Stimulated activated CD4-positive, alpha-beta T cell treated with anti-CD3 and anti-CD28 coated beads, Interleukin-1b, Interleukin-23, amount 100 ng/mL, for 1 hour (primary cell): ENCODE measurements at places on chromosomes 2 and 18.

- no peak for DNase-seq
Measured at GRCh38 chr2:219269362-219270054, 9.7 kb upstream of the DNAJB2 start.

DNA sequence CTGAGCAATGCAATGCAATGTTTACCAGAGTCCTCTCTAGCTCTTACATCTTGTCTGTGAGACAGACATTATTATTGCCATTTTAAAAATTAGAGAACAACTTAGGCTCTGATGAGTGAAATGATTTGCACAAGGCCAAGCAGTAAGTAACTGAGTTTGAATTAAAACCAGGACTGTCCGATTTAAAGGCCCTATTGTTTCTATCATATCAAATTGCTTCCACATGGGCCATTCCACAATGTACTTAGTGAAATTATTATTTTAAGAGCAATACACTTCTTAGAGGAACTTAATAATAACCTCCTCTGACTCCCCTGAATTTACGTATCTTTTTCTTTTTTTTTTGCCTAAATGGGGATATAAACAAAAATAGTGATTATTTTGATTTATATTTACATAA is 64.6 kb downstream of the PLCL1 start:
- no peak for DNase-seq

DNA sequence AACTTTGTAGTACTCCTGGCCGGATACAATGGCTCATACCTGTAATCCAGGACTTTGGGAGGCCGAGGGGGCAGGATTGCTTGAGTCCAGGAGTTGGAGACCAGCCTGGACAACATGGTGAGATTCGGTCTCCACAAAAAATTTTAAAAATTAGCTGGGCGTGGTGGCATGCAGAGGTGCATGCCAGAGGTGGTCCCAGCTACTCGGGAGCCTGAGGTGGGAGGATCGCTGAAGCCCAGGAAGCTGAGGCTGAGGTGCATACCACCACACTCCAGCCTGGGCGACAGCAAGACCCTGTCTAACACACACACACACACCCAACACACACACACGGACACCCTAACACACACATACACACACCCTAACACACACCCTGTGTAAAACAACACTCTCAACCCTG is 55.6 kb downstream of the HDAC4 start:
- no peak for DNase-seq

- DNase-seq: no peak
Measured at GRCh38 chr2:45009928-45010701, 863 bp upstream of the SIX2 start.

GRCh38 chr2:69615969-69616368 is 27.6 kb downstream of the AAK1 start:
- DNase-seq: no peak

- no peak for DNase-seq
Measured at GRCh38 chr2:36397728-36398413, 42.3 kb downstream of the CRIM1 start.

DNA sequence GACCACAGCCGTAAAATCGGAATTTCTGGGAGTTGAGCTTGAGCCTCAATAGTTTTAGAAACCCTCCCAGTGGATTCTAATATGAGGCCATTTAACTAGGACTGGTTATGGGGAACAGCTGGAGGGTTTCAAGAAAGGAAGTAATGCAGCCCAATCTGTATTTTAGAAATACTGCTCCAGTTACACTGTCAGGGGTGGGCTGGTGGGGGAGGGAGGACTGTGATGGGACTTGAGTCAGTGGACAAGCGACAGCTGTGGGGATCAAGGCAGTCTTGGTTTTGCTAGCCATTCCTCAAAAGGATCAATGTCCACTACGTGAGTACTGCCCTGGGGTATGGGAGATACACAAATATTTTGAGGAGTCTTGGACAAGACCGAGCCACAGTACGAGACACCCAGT is 34.8 kb downstream of the ASB1 start:
- DNase-seq: no peak
